ENCODE measurements at places on chromosomes 1 and 21. TPM values are rescaled to one million over a fixed set of nuclear protein-coding genes. Genes with fewer than 3 reads are reported as not detected.

The PGBD5 gene
- not detected for total RNA-seq

The TBX19 gene
- total RNA-seq = 2.3 TPM

The LMX1A gene
- not detected for total RNA-seq

The OR6N1 gene
- total RNA-seq = not detected

The DCDC2B gene
- not detected for total RNA-seq

The CDA gene
- total RNA-seq = not detected

The RSPO1 gene
- not detected for total RNA-seq

The ARID1A gene
- total RNA-seq = 64.3 TPM

The TP73 gene
- 0.65 TPM for total RNA-seq

The GBP6 gene
- 0.81 TPM for total RNA-seq

The CFHR5 gene
- total RNA-seq = not detected

The OR10X1 gene
- total RNA-seq = not detected

The PLEKHM2 gene
- 48.1 TPM for total RNA-seq

The PTGS2 gene
- total RNA-seq = 2.8 TPM

The RASAL2 gene
- total RNA-seq = not detected

The CKS1B gene
- 197 TPM for total RNA-seq

The SPATA46 gene
- not detected for total RNA-seq

The SPRR1A gene
- not detected for total RNA-seq

The SYCP1 gene
- not detected for total RNA-seq

The CR1L gene
- not detected for total RNA-seq

The STYXL2 gene
- not detected for total RNA-seq

The TPTE gene
- not detected for total RNA-seq

The ALG14 gene
- total RNA-seq = 4.4 TPM

Measured in activated CD4-positive, alpha-beta memory T cell treated with anti-CD3 and anti-CD28 coated beads for 36 hours (primary cell).